ENCODE measurements at places on chromosomes 13 and 19.

DNA sequence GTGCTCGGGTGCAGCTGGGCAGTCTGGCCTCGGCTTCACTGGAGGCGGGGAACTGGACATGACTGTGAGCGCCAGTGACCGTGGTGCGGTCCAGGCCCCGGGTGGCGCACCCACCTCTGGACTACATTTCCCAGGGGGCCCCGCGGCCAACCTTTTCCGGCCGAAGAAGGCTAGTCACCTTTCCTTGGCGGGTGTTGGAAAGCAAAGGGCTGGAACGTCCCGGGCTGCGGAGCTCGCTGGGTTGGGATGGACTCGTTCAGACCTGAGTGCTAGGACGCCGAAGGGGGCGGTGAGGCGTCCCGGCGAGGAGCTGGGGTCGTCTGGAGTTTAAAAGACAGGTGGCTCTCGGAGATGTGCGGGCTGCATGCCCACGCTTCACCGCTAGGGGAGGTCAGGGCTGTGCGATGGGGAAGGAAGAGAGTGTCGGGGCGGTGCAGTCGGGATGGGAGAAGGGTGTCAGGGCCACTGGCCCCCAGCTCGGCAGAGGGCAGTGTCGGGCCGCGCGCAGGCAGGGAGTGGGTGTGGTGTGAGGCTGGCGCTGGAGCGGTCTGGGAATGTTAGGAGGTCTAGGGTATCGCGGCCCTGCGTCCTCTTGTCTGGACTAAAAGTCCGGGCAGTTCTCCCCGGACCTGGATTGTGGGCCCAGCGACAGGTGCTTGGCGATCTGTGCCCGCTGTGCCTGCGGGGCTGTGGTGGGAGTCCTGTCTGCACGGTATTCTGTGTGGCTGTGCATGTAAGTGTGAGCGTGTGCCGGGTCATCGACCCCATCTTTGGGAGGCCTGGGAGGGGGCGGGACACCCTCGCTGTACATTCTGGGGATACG is 57.1 kb downstream of the ZNF568 start:
- DNase-seq, result peak; percentile 64

DNA sequence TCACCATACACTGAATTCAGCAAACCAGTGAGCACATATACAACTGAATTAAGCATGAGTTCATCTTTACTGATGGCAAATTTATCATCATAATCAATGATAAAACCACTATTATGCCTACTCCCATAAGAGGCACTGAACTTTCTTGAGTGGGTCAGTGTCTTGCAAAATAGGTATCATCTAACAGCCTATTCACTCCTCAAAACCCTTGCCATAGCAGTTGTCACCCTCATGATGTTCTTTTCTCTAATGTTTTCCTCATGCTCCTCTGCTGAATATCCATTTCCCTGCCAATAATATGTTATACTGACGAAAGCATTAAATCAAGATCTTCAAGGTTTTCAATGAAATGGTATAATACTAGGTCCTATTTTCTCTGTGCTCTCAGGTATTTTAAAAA is 5.6 kb downstream of the ARGLU1 start:
- DNase-seq, result no peak

DNA sequence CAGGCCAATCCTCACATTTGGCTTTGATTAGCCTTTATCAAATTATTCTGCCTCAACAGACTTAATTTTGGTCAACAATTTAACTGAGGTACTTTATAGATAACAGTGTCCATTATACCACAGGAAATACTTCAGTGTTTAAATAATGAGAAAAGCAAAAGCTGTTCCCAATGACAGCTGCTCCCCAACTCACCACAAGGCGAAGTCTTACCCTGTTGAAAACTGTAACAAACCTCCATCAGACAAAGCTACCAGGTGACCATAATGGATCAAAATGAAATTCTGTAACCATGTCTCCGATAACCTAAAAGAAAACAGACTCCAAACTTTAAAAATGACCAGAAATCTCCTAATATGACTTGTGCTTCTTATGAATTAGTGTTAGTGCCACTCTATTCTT is 50.3 kb downstream of the ZNF44 start:
- DNase-seq, result no peak

GRCh38 chr13:37351211-37351610 is 245.7 kb upstream of the CSNK1A1L start:
- DNase-seq, result no peak

DNA sequence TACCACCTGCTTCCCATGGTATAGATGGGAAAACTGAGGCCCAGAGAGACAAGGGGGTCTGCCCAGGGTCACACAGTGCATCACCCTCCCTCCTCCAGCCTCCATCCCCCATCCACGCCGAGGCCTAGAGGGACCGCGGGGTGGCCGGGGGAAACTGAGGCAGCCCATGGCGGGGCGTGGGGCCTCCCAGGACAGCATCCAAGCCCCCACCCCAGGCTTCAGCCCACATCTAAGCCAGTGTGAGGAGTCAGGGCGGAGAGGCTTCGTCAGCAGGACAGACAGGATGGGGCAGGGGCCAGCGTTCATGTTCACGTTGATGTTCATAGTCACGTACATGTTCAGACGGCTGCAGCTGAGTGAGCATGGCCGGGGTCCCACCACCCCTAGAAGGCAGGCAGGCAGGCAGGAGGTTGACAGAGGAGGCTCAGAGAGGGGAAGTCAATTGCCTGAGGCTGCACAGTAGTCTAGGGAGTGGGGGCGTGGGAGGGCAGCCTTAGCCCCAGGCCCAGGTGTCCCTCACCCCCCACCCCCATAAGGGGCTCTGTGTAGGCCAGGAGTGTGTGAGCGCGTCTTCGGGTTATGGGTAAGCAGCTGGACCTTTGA is 23.3 kb downstream of the SMIM24 start:
- no peak for DNase-seq

- DNase-seq, result no peak
Observed at GRCh38 chr13:50893211-50893852, 16.3 kb upstream of the RNASEH2B start.

DNA sequence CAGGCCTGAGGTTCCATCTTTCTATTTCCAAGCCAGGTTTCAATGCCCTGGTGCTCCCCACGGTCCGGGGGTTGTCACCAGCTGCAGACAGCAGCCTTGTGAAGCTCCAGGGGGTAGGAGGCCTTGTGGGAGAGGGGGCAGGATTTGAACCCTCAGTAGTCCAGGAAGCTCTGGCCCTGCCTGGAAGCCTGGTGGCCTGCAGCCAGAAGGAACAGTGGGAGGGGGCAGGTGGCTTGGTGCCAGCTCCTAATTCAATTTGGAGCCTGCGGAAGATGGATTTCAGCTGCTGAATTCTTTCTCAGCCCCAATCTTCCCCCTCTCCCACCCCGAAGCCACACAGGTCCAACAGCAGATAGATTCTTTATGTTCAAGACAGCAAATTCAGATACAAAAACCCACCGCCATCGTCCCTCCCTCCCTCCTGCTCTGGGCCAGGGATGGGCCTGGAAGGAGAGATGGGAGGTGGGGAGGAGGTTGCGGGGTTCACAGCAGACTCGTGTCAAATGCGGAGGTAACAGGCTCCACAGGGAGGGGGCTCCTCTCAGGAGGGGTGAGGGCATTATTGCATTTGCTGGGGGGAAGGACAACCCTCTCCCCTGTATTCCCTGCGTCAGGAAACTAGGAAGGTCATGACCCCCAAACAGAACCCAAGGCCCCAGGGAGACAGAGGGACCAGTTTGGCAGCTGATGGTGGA is 2.4 kb upstream of the PTGER1 start:
- DNase-seq, result no peak

DNA sequence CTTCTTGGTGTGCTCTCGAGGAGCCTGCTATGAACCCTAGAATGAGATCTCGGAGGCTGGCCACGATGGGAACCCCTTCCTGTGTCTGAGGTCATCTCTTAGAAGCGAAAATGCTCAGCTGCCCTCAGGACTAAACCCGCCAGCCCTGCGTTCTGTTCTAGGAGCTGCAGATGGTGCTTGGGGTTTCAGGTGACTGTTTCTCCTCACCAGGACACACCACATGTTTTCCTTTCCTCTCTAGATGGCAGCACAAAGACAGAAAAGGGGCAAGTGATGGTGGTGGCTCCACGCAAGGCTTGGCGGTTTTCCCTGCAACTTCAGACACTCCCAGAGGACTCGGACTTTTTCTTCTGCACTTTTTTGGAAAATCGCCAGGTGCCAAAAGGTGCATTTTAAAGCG is 60.1 kb downstream of the RNASEH2B start:
- DNase-seq, result no peak

DNA sequence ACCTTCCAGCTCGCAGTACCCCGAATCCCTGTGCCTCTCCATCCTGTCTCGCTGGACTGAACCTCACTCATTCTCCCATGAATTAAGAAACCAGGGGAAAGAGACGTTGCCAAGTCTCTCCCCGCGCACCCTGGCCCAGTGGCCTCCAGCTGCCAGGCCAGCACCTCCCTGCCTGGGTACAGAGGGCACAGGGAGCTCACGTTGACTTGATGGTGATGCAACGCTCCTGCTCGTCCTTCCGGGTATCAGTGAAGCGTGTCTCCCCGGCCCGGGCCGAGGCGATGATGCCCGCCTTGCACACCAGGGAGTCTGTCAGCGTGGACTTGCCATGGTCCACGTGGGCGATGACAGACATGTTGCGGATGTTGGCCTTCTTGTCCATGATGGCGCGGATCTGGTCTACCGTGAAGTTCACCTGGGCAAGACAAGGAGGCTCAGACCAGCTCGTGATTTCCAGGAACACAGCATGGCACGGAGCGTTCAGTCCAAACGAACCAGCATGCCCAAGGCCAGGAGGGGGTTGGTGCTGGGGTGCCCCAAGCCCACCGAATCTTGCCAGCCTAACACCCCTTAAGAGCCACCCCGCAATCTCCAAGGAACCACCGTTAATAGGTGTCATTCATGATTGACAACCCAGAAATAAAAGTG is 1.2 kb downstream of the EEF2 start:
- no peak for DNase-seq

- no peak for DNase-seq
Observed at GRCh38 chr19:39131255-39131755, 5.7 kb downstream of the PAK4 start.

DNA sequence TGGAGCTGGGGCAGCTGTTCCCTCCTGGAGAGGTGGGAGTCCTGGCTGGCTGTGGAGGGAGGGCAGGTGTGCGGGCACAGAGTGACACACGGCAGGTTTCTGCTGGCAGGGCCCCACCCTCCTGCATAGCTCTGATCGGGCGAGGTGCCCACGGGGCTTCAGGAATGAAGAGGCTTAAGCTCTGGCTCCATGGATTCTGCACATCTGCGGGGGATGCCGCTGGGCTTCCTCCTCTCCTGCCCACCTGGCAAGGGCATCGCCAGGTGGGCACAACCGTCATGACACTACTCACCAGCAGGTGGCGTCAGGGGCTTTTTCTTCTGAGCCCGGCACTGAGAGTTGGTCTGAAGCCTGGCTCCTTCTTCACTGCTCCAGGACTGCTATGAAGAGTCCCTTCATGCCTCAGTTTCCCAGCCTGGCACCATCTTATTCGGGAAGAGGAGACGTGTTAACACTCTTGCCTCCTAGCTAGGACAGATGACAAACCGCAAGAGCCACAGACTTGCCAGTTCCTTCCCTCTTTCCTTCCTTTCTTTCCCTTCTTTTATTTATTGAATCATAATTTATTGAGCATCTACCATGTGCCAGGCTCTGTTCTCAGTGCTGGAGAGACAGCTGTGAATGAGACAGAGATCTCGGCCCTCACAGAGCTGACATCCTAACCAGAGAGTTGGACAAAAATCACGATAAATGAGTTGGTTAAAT is 15.2 kb upstream of the PAK4 start:
- DNase-seq, result peak; percentile 73

DNA sequence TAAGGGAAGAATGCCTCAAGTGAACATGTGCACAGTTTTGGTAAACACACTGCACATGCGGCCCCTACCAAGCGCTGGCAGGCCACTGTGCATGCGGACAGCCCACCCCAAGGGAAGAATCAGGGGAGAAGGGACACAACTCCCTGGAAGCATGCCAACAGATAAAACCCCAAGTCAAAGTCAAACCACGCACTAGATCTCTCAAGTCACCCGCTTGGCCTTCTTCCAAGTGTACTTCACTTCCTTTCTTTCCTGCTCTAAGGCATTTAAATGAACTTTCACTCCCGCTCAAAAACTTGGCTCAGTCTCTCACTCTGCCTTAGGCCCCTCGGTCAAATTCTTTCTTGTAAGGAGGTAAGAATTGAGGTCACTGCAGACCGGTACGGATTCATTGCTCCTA is 4.6 kb upstream of the RFXAP start:
- no peak for DNase-seq

DNA sequence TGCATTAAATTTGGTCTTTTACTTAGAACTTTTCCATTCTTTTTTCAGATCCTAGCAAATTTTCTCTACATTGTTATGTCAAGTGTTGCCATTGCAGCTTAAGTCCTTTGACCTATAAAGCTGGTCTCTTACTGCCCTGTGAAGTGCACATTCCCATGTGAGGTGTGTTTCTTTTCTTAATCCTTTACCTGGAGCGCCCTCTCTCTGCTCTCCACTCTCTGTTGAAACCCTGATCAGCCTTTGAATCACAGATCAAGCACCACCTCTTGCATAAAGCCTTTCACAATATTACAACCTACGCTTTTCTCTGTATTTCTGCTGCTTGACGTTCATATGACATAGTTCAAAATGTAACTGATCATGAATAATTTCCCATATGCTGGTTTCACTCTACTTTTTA is 84.8 kb downstream of the PCDH17 start:
- no peak for DNase-seq

DNA sequence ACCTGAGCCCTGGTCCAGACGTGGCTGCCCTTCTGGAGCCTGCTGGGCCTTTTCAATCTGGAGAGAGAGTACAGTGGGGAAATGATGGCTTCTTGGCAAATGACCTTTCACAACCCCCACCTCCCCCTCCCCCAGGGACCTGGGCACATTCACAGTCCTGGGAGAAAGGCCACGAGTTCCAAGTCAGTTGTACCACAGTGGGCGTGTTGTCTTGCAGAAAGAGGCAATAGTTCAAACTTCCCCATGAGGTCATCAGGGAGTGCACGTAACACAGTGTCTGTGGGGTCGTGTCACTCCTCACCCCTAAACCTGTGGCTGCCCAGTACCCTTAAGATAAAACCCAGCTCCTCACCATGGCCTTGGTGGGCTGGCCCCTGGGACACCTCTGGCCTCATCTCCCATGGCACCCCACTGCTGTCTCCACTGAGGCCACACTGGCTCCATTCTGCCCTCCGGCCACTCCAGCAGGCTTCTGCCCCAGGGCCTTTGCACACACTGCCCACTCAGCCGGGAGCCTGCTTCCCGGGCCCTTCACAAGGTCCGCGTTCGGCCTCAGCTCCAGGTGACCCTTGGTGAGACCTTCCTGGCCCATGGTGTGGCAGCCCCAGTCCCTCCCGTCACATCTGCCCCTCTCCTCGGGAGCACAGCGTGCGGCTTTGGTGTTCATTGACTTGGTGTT is 13.3 kb downstream of the PLIN4 start:
- DNase-seq, result no peak

- DNase-seq, result no peak
Observed at GRCh38 chr13:40471911-40472310, 194.5 kb downstream of the FOXO1 start.

Measured in stimulated activated CD4-positive, alpha-beta T cell treated with anti-CD3 and anti-CD28 coated beads, Interleukin-4, amount 100 ng/mL, for 48 hours (primary cell).